Endothelial cell of umbilical vein (primary cell): ENCODE measurements at places on chromosomes 13 and 19. TPM values are rescaled to one million over a fixed set of nuclear protein-coding genes. Genes with fewer than 3 reads are reported as not detected.

DNA sequence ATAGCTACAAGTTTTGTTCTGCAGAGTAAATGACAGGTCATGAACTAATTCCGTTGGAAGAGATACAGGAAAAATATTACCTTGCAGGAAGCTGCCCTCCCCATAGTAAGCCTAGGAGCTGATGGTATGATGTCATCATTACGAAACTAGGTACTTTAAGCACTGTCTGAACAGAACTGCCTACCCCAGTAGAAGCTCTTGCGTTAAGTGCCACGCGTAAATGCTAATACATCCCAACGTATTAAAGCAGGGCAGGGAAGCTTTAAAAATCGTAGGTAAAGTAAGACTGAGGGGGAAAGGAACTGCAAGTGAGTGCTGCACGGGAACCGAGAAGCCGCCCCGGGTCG is 572 bp downstream of the UGGT2 start:
- peak overlapping the region; percentile 92 for H3K4me3 ChIP-seq
- peaks cover 3% of the 10 kb centered on the region for H3K4me1 ChIP-seq
- H3K27me3 ChIP-seq: peaks cover 6% of the 10 kb centered on the region
- DNase-seq: peak; percentile 58

The TMEM205 gene
- polyA plus RNA-seq: 345 and 364 TPM in 2 replicates

The CNFN gene
- polyA plus RNA-seq: 0.23 and 0.27 TPM in 2 replicates

The OR7A5 gene
- polyA plus RNA-seq: not detected in 2 replicates

The ATP12A gene
- polyA plus RNA-seq: not detected in 2 replicates
